Activated CD4-positive, alpha-beta T cell treated with anti-CD3 and anti-CD28 coated beads, Interleukin-2, amount 50 U/mL, for 48 hours (primary cell): ENCODE measurements at places on chromosomes 3 and 15.
A peak's percentile ranks its signal among the peaks of the same experiment; 100 is the strongest.

- DNase-seq = no peak
These were observed 118.4 kb downstream of the ADCY5 start for GRCh38 chr3:123330441-123330991.

DNA sequence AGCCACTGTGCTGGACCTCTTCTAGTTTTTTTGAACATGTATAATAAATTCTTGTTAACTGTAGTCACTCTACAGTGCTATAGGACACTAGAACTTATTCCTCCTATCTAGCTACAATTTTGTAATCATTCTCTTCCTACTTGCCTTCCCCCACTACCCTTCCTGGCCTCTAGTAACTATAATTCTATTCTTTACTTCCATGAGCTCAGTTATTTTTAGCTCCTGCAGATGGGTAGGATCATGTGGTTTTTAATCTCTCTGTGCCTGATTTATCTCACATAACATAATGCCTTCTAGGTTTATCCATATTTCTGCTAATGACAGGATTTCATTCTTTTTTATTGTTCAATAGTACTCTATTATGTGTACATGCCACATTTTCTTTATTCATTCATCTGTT, 113.2 kb upstream of the FGF7 start:
- no peak for DNase-seq

DNA sequence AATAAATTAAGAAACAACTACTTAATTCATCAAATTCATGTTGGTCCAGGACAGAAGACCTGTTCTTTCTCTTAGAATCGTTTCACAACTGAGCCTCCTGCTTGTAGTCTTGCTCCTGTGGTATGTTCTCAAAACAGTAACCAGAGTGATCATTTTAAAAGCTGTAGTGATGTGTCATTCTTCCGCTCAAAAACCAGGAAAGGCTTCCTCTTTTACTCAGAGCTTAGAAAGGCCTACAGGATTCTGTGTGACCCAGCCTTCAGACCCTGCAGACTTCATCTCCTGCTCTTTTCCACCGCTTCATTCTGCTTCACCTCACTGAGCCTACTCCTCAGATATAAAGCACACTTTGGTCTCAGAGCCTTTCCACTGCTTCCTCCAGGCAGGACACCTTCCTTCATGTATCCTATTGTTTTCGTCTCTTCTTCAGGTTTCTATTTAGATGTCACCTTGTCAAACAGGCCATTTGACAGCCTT, 22.7 kb downstream of the ST6GAL1 start:
- DNase-seq = peak; percentile 36

GRCh38 chr15:70098461-70099166, 897 bp upstream of the TLE3 start:
- peak; percentile 26 for DNase-seq

- no peak for DNase-seq
These were observed 236.9 kb downstream of the TP63 start for GRCh38 chr3:189868061-189868460.

- DNase-seq = no peak
These were observed 110.2 kb upstream of the UMPS start for GRCh38 chr3:124619887-124620599.

GRCh38 chr3:189529468-189529867, 101.7 kb upstream of the TP63 start:
- DNase-seq = no peak

DNA sequence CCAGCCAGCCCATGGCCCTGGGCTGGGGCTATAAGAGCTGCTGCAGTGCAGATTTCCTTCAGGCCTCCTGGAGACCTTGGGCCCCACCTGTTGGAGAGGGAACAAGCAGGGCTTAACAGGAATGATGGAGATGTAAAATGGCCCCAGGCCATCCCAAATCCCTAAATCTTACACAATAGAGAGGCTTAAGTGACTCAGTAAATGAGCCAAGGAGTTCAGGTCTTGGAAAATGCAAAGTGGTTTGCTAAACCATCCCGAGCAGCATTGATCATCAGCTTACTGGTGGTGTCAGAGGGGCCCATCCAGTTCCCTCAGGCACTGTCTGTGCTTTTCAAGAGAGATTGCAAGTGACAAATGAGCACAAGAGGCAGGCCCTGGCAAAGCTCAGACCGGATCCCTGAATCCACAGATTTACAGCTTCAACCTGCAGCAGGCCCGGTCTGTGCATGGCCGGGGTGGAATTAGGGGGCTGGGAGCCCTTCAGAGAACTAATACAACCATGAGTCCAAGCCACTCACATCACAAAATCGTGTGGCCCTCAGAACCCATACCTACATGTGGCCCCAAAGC, 325.4 kb downstream of the UACA start:
- no peak for DNase-seq

GRCh38 chr3:112519424-112520001, 20.2 kb upstream of the BTLA start:
- DNase-seq = no peak

DNA sequence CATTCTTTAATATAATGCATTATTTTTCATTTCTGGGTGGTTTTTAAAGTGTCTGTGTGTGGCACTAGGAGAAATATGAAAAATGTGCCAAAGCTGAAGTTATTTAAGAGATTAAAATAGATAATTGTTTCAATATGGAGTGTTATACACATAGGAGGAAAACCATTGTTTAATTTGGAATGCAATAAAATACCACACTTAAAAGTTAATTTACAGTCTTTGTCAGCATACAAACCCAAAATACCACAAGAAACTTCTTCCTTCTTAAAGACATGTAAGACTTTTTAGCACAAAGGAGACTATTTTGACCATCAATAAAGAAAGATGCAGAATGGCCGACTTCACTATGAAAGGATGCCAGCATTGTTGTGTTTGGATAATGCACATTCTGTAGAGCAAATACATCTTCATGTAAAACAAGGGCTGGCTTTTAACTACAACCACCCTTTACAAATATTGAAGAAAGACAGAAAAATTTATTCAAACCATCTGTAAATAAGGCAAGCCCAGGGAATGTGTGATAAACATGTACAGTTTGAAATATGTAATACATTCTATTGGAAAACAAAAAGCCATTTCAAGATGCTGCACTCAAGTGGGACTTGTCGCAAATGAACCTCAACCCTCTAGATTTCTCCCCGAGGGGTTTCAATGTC, 1146.6 kb downstream of the ROBO1 start:
- DNase-seq = no peak

DNA sequence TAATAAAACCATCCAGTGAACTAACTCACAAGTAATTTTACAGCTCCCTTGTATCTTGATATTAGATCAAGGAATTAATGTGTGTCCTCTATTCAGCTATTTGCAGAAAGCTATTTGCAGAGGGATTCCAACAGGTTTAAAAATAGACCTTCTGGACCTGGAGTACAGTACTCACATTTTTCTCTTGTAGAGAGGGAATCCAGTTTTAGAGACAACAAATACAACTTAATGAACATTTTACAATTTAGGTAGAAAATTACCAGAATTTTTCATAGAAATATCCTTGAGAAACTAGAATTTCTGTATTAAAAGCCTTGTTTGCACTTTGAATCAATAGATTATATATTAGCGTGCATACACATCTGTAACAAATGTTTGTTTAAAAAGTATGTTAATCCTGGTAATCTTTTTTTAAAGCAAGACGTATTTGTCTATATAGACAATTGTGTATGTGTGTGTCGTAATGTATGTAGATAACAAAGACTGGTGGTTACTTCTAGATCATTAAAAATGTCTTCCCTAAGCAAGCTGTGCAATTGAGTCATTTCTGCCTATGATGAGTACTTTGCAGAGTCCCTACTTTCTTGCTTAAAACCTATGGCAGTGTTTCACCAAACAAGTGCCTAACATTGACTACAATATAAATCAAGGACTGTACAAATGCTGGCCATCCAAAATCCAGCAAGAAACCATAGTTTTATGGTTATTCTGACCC, 57.9 kb downstream of the PPP2R3A start:
- DNase-seq = no peak

DNA sequence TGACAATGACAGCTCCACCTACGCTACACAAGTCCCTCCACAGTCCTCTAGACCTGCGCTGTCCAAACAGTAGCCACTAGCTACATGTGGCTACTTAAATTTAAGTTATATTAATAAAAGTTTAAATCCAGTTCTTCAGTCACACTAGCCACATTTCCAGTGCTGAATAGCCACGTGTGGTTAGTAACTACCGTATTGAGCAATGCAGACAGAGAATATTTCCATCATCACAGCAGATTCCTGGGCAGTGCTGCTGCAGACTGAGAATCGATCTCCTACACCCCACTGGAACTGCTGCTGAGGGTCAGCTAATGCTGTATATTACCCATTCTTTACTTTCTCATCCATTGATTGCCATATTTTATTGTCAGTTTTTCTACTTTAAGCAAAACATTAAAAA, 40.9 kb downstream of the HDC start:
- DNase-seq = no peak

DNA sequence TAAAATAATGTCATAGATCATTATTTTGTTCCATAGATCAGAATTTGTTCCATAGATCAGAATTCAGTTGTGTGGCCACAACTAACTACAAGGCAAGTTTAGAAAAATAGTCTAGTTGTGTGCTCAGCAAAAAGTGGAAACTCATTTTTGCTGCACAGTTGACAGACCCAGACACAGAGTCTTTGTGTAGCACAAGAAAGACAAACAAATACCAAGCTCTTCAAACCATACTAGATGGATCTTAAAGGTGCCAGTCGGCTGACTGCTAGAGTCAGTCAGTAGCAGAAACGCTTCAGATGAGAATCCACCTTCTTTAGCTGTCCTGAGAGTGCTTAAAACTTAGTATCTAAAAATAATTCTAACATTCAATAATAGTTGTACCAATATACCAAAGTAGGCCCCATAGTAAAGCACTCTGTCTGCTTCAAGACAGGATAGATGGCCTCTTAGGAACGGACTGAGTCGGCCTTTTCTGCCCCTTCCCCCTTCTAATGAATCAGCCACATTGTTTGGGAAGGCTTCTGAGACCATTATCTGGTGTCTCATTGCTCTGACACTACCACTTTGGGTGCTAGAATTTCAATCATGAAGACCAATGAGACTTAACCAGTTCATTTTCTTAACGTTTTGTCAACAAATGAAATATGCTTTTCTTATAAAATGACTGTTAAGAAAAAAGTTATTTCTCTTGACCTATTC, 27.7 kb upstream of the SLC4A7 start:
- no peak for DNase-seq

DNA sequence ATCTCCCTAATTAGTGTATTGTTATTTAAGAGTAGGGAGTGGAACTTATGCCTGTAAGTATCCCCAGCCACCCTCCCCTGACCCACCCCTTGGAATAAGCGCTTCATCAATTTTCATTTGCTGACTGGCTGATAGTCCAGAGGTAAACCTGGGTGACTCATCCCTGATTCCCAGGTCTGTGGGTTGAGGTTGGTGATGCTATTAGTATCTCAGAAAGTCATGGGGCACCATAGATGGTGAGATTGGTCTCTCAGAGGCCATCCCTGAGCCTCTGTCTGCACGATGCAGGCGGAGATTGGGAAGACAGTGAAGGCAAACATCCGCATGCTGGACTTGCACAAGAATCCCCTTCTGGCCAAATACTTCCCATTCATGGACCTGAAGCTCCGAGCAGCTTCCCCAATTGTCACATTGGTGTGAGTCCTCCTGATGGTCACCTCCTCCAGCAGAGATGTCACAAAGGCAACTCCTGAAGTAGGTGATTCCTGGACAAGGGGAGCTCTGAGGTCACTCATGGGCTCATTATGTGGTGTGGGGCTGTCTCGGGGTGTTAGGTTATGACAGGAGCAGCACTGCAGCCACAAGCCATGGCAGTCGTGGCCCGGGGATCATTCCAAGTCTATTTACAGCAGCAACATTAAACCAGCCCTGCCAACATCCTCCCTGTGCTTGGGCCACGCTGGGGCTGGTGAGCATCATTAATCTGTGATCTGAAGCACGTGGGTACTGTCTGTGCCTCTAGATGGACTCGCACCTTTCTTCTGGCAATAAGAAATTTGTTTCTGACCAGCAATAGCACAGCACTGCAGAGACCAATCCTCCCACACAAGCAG, 6.8 kb upstream of the TXNRD3 start:
- no peak for DNase-seq

- peak; percentile 16 for DNase-seq
These were observed 1.0 kb downstream of the TMCC1 start for GRCh38 chr3:129892486-129892856.
